ENCODE measurements at places on chromosomes 4 and X.

DNA sequence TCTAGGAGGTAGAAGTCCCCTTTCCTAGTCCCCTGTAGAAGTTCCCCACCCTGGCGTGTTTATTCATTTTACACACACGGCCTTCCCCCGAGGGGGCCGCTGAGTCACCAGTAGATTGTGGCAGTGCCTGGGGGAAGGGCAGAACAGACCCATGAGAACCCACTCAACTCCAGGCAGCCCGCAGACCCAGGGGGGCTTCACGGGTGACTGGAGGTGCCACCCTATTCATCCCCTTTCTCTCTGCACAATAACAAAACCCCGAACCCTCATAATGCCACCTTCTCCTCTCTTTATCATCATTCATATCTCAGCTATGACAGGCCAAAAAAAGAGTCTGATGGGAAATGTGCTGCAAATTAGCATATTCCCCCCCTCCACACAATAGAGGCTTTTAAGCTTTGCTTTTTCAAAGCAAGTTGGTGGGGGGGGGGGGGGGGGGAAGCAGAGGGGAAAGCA, 20.4 kb upstream of the GPM6B start:
- no peak for DNase-seq

- DNase-seq, result peak; percentile 74
Observed at GRCh38 chr4:108072300-108072699, 82.6 kb downstream of the HADH start.

GRCh38 chr4:174334628-174335027, 50.9 kb downstream of the CEP44 start:
- DNase-seq, result no peak

- no peak for DNase-seq
Observed at GRCh38 chr4:107853444-107854355, 29.0 kb downstream of the SGMS2 start.

GRCh38 chrX:66018585-66019309, 21.1 kb downstream of the VSIG4 start:
- no peak for DNase-seq

- DNase-seq, result no peak
Observed at GRCh38 chrX:148466292-148466691, 34.1 kb upstream of the AFF2 start.

DNA sequence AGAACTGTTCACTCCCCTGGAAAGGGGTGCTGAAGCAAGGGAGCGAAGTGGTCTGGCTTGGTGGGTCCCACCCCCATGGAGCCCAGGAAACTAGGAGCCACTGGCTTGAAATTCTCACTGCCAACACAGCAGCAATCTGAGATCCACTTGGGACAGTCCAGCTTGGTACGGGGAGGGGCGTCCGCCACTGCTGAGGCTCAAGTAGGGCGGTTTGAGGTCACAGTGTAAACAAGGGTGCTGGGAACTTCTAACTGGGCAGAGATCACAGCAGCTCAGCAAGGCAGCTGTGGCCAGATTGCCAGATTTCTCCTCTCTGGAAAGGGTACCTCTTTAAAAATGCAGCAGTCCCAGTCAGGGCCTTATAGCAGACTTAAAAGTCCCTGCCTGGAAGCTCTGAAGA, 53.9 kb upstream of the GALNTL6 start:
- no peak for DNase-seq

DNA sequence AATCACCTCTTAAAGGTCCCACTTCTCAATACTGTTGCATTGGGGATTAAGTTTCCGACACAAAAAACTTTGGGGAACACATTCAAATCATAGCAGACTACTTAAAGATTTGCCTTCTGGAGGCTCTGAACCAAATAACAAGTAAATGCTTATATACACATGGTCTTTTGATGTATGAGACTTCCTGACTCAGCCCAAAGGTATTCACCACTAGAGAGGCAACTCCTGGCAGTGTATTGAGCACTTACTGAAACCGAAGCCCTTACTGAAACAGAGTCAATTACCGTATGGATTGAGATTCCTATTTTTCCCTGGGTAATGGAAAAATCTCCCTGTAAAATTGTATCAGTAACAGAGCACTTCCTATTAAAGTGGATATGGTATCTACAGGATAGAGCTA, 45.4 kb downstream of the ZCCHC13 start:
- no peak for DNase-seq

- no peak for DNase-seq
Observed at GRCh38 chrX:65508851-65509250, 25.7 kb downstream of the LAS1L start.

DNA sequence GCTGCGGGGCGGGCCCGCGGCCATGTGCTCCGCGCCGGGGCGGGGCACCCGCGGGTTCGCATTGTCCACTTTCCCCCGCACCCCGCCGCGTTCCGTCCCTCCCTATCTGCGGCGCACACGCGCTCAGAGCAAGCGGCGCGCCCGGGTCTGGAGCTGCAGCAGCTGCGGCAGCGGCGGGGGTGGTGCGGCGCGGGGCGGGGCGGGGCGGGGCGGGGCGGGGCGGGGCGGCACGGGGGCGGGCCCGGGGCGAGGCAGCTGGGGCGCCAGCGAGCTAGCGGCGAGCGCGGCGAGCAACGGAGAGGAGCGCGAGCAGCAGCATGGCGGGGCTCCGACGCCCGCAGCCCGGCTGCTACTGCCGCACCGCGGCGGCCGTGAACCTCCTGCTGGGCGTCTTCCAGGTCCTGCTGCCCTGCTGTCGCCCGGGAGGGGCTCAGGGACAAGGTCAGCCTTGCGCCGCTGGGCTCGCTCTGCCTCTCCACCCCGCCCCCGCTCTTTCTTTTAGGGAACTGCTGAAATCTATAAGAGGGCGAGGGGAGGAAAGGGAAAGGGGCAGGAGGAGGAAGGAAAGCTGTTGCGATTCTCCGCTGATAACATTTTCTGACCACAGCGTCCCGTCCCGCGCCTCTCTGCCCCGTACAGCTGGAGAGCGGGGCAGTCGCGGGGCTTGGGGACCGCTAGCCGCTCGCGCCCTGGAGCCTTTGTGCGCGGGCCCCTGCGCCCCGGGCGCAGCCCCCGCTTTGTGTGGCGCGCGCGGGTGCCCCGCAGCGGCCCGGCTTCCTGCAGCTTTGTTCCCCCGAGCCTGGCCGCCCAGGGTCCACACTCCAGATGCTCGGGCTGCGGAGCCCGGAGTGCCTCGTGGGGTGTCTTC, at the start of gene TMEM131L:
Gene TMEM131L (plus strand): TSS at position 280 of the 868 bp plus-strand sequence. CDS start 38 bp downstream, at position 318.
- peak; percentile 49 for DNase-seq

- no peak for DNase-seq
Observed at GRCh38 chr4:124526769-124527168, 185.8 kb downstream of the ANKRD50 start.
